Peyer's patch (tissue), 4 donors: ENCODE measurements at places on chromosomes 2 and 18. TPM values are rescaled to one million over a fixed set of nuclear protein-coding genes. Genes with fewer than 3 reads are reported as not detected.

The IL1RL1 gene
- total RNA-seq = 25.6 TPM

The SERPINB2 gene
- total RNA-seq = not detected

- H3K27me3 ChIP-seq = no peaks in the 10 kb centered on the region
- H3K4me3 ChIP-seq = no peak overlapping the region
- H3K4me1 ChIP-seq = no peaks in the 10 kb centered on the region
- no peaks in the 10 kb centered on the region for H3K36me3 ChIP-seq
These were observed 335.4 kb upstream of the VWC2L start for GRCh38 chr2:214075456-214075855.

- H3K27ac ChIP-seq = no peak overlapping the region
- no peaks in the 10 kb centered on the region for H3K4me1 ChIP-seq
- no peaks in the 10 kb centered on the region for H3K36me3 ChIP-seq
These were observed 62.3 kb downstream of the LRRTM4 start for GRCh38 chr2:77459840-77460239.

DNA sequence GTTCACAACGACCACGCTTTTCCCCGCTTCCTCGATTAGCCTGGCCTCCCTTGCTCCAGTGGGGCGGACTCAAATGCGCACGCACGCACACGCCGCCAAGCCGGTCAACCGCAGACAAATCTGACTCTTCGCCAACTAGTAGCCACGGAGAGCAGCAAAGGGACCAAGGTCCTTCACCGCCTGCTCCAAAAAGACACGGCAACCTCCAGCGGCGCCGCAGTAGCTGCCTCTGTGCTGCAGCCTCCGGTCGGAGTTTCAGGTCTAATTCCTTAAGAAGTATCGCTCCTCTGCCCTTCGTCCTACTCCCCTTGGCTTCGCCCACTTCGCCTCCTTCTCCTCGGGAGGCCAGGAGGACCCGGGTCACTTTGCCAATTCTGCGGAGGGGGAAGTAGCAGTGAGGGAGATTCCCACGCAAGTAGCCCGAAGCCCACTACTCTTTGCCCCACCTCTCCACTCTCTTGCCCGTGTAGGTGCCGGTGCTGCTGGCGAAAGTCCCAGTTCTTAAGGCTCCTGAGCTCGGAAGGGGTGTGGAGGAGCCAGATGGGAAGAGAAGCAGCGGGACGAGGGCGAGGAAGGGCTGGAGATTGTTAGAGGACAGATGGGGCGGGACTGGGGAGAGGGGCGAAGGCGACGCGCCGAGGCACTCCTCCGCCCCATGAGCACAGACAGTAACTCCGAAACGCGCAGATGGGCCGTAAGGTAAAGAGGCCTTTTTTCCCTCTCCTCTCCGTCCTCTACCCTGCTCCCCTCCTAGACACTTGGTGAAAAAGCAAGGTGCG is 615 bp downstream of the AKAIN1 start:
- H3K4me3 ChIP-seq = no peak overlapping the region
- H3K36me3 ChIP-seq = no peaks in the 10 kb centered on the region
- H3K27me3 ChIP-seq = no peaks in the 10 kb centered on the region
- no peaks in the 10 kb centered on the region for H3K4me1 ChIP-seq

- H3K27ac ChIP-seq = no peak overlapping the region
- peaks cover 4% of the 10 kb centered on the region for H3K36me3 ChIP-seq
- no peak overlapping the region for H3K4me3 ChIP-seq
- H3K4me1 ChIP-seq = no peaks in the 10 kb centered on the region
These were observed 164.1 kb downstream of the TMEM247 start for GRCh38 chr2:46643493-46643892.

GRCh38 chr2:240917009-240917683 is 11.0 kb downstream of the CROCC2 start:
- H3K27me3 ChIP-seq = no peaks in the 10 kb centered on the region
- H3K36me3 ChIP-seq = no peaks in the 10 kb centered on the region
- peak overlapping the region; percentile 40 for H3K27ac ChIP-seq
- no peak for DNase-seq

DNA sequence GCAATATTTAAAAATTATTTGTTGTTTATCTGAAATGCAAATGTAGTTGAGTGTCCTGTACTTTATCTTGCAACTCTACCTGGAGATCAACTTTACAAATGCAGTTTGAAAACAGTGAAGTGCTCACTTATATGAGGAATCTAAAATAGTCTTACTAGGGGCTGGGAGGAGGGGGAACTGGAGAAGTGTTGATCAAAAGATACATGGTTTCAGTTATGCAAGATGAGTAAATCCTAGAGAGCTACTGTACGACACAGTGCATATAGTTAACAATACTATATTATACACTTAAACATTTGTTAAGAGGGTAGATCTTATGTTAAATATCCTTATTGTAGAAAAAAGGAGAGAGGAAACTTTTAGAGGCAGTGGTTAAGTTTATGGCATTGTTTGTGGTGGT is 241.9 kb downstream of the BCL11A start:
- H3K27ac ChIP-seq = no peak overlapping the region
- no peak overlapping the region for H3K4me3 ChIP-seq
- no peak for DNase-seq
- no peaks in the 10 kb centered on the region for H3K27me3 ChIP-seq
- no peaks in the 10 kb centered on the region for H3K4me1 ChIP-seq

- H3K4me3 ChIP-seq = no peak overlapping the region
- no peak for DNase-seq
- no peaks in the 10 kb centered on the region for H3K36me3 ChIP-seq
- no peaks in the 10 kb centered on the region for H3K27me3 ChIP-seq
- no peak overlapping the region for H3K27ac ChIP-seq
These were observed 240.6 kb downstream of the SOX11 start for GRCh38 chr2:5932556-5933469.

GRCh38 chr2:138079976-138080375 is 115.7 kb downstream of the HNMT start:
- no peaks in the 10 kb centered on the region for H3K27me3 ChIP-seq
- DNase-seq = no peak
- H3K4me3 ChIP-seq = no peak overlapping the region
- H3K27ac ChIP-seq = no peak overlapping the region

DNA sequence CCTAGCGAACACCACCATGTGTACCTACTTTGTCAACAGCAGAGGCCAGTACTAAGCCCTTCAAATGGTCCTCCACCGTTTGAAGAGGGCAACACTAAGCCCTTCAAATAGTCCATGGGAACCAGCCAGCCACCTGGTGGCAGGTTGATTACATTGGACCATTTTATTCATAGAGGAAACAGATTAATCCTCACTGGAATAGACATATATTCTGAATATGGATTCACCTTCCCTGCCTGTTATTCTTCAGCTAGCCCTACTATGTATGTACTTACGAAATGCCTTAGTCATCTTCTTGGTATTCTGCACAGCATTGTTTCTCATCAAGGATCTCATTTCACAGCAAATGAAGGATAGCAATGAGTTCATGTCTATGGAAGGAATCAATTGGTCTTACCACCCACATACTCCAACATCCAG is 10.0 kb upstream of the ZNF396 start:
- no peak for DNase-seq
- H3K27me3 ChIP-seq = no peaks in the 10 kb centered on the region
- H3K27ac ChIP-seq = no peak overlapping the region
- H3K4me1 ChIP-seq = no peaks in the 10 kb centered on the region
- no peaks in the 10 kb centered on the region for H3K36me3 ChIP-seq
- no peak overlapping the region for H3K4me3 ChIP-seq

DNA sequence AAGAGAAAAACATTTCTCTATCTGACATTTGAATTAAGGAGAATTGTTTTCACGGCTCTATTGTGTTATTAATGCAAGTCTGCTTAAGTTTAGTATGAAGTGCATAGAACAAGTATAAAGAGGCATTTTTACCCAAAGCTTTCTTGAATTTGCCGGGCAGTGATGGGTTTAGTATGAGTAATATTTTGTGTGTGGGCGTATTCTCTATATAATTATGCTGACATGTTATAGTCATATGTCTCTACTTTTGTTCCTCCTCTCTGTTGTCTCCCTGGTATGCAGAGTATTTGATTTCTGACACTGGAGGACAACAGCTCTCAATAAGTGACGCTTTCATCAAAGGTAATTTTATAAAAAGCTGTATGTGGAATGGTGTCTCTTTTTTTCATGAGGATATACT is 45.9 kb downstream of the PIKFYVE start:
- no peak overlapping the region for H3K4me3 ChIP-seq
- no peaks in the 10 kb centered on the region for H3K27me3 ChIP-seq
- peaks cover 16% of the 10 kb centered on the region for H3K36me3 ChIP-seq
- H3K4me1 ChIP-seq = no peaks in the 10 kb centered on the region
- H3K27ac ChIP-seq = peak overlapping the region; percentile 33

DNA sequence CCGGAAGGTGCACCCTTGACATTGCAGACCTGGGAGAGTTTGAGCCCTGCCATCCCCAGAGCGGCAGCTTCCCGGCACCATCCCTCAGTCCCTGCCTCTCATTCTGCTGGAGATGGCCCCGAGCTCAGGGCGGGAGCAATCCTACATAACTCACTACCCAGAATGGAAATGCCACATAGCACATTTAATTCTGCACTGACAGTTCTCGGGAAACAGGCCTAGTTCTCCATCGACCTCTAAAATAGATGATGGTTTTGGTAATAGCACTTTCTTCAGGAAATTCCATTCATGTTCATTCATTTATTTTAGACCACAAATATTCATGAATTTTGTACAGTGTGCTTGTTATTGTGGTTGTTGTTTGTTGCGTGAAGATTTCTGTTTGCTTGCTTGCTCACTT is 92.9 kb upstream of the SLC14A2 start:
- no peak overlapping the region for H3K4me3 ChIP-seq
- no peak for DNase-seq
- no peaks in the 10 kb centered on the region for H3K27me3 ChIP-seq
- H3K4me1 ChIP-seq = no peaks in the 10 kb centered on the region
- no peak overlapping the region for H3K27ac ChIP-seq

DNA sequence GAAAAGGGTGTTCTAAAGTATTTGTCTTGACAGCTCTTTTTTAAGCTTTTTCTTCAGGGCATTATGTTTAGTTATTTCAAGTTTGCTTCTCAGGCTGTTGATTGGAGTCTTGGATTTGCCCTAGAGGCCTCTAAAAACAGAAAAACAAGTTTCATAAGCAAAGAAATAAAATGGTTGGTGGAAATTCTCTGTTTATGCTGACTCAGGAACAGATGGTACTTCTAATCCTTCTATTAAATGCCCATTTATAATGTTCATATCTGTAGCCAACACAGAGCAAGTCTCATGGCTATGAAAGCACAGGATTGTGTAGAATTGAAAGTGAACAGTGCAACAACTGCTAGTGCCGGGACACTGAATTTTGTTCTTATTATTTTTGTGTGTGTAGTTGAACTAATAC is 60.4 kb downstream of the KCNJ3 start:
- H3K4me1 ChIP-seq = no peaks in the 10 kb centered on the region
- no peak for DNase-seq
- H3K27me3 ChIP-seq = no peaks in the 10 kb centered on the region
- H3K36me3 ChIP-seq = no peaks in the 10 kb centered on the region

DNA sequence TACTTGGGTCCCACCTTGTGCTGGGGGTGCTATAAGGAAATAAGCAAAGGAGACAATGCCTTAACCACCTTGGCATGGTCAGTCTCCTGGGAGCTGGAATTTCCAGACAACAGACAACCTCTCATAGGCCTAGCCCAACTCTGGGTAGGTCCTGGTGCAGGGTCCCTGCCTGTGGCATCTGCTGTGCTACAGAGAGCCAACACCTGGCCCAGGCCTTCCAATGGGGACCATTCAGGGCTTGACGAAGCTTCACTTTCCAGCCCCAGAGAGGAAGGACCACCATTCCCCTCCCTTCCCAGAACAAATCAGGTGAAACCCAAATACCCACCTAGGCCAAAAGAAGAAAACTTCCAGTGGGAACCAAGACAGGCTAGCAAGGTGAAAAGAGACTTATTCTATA is 82.8 kb downstream of the SMAD7 start:
- H3K36me3 ChIP-seq = no peaks in the 10 kb centered on the region
- no peak overlapping the region for H3K27ac ChIP-seq
- DNase-seq = no peak
- no peaks in the 10 kb centered on the region for H3K27me3 ChIP-seq
- H3K4me3 ChIP-seq = no peak overlapping the region

The MAP3K19 gene
- not detected for total RNA-seq

- no peak overlapping the region for H3K27ac ChIP-seq
- H3K27me3 ChIP-seq = no peaks in the 10 kb centered on the region
- DNase-seq = no peak
- peaks cover 6% of the 10 kb centered on the region for H3K4me1 ChIP-seq
- H3K36me3 ChIP-seq = no peaks in the 10 kb centered on the region
These were observed 106.7 kb downstream of the XRCC5 start for GRCh38 chr2:216215658-216216390.

The ZSWIM2 gene
- not detected for total RNA-seq

The UGT1A8 gene
- total RNA-seq = 9.0 TPM

DNA sequence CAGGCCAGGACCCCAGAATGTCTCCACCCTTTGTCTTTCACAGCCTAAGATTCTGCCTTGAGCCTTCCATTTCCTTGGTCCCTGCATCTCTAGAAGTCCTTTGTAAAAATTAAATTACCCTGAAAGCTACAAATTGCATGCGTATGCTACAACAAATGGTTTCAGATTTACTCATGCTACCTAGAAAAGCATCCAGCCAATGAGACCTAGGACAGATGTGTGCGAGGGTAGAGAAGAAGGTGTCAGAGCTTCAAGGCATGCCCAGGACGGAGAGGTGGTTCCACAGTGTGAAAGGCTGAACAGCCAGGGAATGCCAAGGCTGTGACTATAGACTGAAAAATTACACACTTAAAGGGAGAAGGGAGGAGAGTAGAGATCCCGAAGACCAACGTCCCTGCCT is 40.2 kb downstream of the CCBE1 start:
- no peaks in the 10 kb centered on the region for H3K4me1 ChIP-seq
- DNase-seq = no peak
- H3K4me3 ChIP-seq = no peak overlapping the region
- H3K36me3 ChIP-seq = no peaks in the 10 kb centered on the region
- H3K27me3 ChIP-seq = no peaks in the 10 kb centered on the region

The UGT1A3 gene
- 5.8 TPM for total RNA-seq

- no peak overlapping the region for H3K4me3 ChIP-seq
- no peaks in the 10 kb centered on the region for H3K4me1 ChIP-seq
- H3K27me3 ChIP-seq = no peaks in the 10 kb centered on the region
- no peaks in the 10 kb centered on the region for H3K36me3 ChIP-seq
These were observed 110.3 kb upstream of the ODC1 start for GRCh38 chr2:10558281-10559030.

- H3K4me3 ChIP-seq = no peak overlapping the region
- H3K4me1 ChIP-seq = no peaks in the 10 kb centered on the region
- no peaks in the 10 kb centered on the region for H3K36me3 ChIP-seq
- H3K27ac ChIP-seq = no peak overlapping the region
These were observed 419.0 kb upstream of the MMADHC start for GRCh38 chr2:150006591-150006990.

DNA sequence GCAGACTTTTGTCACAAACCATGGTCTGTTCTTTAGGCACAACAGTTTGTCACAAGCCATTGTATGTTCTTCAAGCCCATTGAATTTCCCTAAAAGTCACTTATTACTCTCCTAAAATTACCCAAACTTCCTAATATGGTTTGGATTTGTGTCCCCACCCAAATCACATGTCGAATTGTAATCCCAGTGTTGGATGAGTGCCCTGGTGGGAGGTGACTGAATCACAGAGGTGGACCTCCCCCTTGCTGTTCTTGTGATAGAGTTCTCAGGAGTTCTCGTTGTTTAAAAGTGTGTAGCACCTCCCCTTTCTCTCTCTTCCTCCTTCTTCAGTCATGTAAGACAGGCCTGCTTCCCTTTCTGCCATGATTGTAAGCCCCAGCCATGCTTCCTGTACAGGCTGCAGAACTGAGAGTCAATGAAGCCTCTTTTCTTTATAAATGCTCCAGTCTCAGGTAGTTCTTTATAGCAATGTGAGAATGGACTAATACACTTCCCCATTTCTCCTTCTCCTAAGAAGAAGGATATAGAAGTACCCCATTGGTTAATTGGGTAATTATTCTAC is 11.2 kb upstream of the GYPC start:
- H3K4me3 ChIP-seq = no peak overlapping the region
- no peaks in the 10 kb centered on the region for H3K36me3 ChIP-seq
- DNase-seq = no peak
- no peaks in the 10 kb centered on the region for H3K4me1 ChIP-seq
- H3K27me3 ChIP-seq = no peaks in the 10 kb centered on the region
- H3K27ac ChIP-seq = no peak overlapping the region
